Head of caudate nucleus (tissue), 42 donors: ENCODE measurements at places on chromosomes 4 and X.

- DNase-seq: no peak
Measured at GRCh38 chrX:71396576-71396975, 30.4 kb downstream of the TAF1 start.

DNA sequence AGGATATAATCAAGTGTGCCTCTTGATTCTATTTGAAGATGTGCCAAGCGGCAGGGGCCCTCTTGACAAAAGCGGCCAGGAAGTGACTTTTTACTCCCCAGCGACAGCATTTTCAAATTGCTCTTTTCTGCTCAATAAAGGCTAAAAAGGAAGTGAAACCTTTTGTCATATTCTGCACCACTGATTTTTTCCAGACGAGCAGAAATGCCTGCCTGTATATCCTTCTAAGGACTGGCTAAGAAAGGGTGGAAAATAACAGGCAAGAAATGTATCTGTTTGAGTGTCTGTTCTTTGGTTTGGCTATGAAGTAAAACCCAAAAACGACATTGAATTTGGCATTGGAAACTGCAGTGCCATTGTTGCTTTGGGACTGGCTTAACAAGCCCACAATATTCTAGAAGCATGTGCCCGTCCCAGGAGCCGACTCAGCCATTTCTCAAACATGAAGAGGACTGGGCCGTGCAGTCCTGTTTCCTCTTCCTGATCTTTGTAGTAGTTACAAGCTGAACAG lies 25.4 kb downstream of the TMSB4X start:
- peak; percentile 42 for DNase-seq

DNA sequence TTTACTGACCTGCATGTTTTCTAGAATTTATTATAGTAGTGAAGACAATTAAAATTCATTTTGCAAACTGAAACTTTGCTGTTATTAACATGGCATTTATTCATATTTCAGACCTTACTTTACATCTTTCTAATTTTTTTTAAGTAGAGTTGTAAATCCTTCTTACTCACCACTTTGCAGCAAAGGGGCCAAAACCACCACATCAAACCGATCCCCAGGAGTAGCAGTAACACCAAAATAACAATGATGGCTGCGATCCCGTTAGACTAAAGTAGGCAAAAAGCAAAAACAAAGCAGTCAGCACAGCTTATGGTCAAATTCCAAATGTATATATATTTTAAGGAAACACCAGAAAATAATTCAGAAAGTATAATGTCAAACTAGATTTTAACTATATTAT lies 64.7 kb downstream of the ANTXR2 start:
- no peak for DNase-seq

GRCh38 chr4:2825740-2826139 lies 17.9 kb upstream of the ADD1 start:
- peak; percentile 56 for DNase-seq

- DNase-seq: no peak
Measured at GRCh38 chr4:102692474-102692873, 68.3 kb downstream of the MANBA start.

DNA sequence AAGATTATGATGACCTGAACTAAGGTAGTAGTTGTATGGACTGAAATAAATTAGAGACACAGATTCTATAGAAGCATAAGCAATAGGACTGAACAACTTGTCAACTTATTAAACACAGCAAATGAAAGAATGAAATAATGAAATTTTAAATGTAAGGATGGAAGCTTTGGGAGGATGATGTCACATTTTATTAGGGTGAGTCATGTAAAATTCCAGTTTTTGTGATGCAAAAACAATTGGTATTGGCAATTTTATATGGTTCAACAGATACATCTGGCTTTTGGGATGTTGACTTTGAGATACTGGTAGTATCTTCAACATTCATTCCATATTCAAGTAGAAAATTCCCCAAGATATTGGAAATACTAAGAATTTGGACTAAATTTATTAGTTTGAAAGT lies 72.7 kb upstream of the IL15 start:
- DNase-seq: no peak

DNA sequence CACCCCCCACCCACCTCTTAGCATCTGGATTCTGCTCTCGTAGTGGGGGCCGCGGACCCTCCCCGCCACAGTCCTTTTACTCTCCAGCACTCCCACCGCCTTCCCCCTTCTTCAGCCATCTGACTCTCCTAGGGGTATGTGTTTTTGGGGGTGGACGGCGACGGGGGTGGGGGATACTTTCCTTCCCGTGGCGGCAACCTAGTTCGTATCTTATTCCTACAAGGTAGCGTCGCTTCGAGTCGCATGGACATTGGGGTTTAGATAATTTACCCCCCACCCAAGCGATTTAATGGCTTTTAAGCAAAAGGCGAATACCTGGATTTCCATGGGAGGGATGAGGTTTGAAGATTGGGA lies 1.3 kb upstream of the BCORL1 start:
- no peak for DNase-seq

GRCh38 chrX:123756320-123756719 lies 23.5 kb upstream of the THOC2 start:
- no peak for DNase-seq

DNA sequence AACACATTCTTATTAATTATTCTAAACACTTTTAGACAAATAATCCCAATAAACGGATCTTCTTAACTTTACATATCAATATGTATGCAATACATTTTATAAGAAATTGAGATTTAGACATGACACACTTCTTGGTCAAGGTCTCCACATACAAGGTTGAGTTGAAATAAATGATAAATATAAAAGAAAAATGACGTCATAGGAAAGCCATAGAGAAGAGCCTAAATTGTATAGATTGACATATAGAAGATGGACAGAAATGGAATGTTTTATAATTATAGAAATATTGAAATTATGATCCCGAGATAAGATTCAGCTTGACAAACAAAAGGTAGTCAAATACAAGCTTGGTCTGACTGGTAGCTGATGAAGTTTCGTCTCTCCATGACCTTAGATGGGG lies 87.4 kb downstream of the RNF150 start:
- no peak for DNase-seq

GRCh38 chrX:22351966-22352365 lies 79.3 kb downstream of the CBLL2 start:
- DNase-seq: no peak

DNA sequence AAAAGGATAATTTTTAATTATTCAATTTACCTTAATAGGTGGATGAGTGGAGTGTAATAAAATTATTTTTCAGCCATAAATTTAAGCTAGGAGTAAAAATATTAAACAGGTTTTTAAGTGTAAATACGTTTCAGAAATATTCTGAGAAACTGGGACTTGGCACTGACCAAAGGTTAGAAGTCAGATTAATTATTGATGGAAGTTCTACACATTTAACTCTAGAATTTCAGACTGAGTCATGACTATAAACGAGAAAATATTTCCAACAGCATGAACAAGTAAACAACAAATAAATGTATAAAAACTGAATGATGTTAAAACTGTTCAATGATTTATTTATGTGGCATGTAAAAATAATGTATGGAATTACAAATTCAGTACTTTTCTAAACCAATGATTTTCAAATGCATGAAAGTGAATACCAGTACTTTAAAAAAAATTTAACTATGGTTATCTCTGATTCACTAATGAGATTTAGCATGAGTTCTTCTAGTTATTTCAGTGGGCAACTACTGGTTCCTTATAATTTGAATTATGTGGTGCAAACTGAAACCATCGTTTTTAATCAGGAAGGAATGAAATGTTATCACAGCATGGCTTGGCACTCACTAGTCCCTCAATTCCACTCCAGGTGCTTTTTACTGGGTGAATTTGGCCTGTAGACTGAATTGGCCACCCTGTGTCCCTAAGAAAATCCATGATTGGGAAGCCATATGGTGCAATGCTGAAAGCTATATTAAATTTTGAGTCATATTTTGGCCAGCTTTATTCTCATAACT lies 244.2 kb downstream of the FSTL5 start:
- DNase-seq: no peak

GRCh38 chrX:153320555-153321184 lies 897 bp downstream of the PNMA6F start:
- DNase-seq: no peak

- no peak for DNase-seq
Measured at GRCh38 chr4:54659749-54660535, 2.2 kb downstream of the KIT start.

GRCh38 chr4:59814402-59815010 lies 1385.6 kb upstream of the ADGRL3 start:
- no peak for DNase-seq

GRCh38 chr4:108360754-108361445 lies 192.2 kb upstream of the LEF1 start:
- no peak for DNase-seq

DNA sequence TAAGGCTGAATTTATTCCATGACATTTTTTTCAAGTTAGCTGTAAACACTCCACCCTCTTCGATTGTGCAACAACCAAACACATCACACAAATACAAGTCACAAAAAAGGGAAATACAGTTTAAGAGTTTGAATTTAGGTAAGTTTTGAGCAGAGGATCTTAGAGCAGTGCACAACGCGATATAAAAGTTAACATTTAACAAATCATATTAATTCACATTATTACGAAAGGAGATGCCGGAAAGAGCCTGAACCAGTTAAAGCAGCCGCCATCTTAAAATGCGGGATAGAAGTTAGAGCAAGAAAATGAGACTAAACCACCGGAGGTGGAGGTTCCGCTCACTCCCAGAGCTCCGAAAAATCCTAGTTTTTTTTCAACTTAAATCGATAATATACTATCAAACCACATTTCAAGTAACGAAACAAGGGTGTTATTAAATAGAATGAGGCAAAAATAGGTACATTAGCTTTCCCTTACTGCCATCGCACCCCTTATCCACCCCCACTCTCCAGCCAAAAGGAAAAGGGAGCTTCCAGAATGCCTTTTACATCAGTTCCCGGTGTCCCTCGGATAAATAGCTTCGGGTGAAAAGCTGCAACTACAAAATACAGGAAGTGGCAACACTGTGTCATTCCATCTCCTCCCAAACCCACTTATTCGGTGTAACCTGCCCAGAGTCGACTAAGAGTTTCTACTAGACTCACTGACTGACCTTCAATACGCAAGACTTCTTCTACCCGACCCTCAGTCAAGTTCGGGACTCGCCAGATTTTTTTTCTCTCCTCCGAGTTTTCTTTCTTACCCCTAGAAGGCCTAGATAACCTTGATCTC lies 1.9 kb downstream of the UBE2D3 start:
- peak; percentile 54 for DNase-seq
